ENCODE measurements at places on chromosomes 1 and 21.
A peak's percentile ranks its signal among the peaks of the same experiment; 100 is the strongest.

GRCh38 chr1:174990382-174990999 is 9.3 kb upstream of the CACYBP start:
- DNase-seq: no peak

- DNase-seq: no peak
Observed at GRCh38 chr1:44112486-44112885, 6.1 kb upstream of the KLF17 start.

DNA sequence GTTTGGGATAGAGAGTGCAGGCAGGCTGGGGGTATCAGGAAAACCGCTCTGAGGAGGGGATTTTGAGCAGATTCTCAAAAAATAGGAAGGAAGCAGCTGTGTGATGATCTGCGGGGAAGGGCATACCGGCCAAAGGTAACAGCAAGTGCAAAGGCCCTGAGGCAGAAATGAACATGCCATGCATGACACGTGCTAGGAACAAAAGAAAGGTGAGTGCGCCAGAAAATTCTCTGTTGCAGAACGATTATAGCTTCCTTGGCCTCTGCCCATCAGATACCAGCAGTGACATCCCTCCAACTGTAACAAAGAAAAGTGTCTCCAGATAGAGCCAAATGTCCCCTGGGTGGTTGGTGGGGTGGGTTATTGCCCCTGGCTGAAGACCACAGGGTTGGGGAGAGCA is 37.0 kb upstream of the FAM131C start:
- no peak for DNase-seq

- peak; percentile 42 for DNase-seq
Observed at GRCh38 chr1:25572708-25573590, 29.5 kb downstream of the LDLRAP1 start.

DNA sequence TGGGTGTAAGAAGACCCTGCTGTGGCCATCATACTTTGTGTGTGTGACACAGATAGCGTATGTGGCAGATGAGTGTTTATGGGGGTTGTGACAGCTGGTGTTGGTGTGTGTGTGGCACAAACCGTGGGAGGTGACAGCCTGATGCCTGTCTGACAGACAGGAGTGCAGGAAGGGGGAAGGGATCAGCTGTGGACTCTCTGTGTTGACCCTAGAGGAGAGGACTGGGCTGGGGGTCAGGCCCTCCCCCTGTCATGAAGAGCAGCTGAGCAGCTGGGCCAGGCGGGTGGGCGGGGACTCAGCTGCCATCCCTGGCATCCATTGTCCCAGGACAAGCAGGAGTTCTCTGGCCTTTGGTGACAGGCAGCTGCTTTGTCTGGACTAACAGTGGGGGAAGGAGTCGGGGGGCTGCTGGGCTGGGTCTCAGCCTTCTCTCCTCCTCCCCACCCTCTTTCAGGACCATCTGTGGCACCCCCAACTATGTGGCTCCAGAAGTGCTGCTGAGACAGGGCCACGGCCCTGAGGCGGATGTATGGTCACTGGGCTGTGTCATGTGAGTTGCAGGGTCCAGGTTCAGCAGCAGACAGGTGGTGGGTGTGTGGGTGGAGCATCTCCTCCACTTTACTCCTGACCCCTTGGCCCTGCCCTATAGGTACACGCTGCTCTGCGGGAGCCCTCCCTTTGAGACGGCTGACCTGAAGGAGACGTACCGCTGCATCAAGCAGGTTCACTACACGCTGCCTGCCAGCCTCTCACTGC is 2.3 kb downstream of the PLK3 start:
- no peak for DNase-seq

DNA sequence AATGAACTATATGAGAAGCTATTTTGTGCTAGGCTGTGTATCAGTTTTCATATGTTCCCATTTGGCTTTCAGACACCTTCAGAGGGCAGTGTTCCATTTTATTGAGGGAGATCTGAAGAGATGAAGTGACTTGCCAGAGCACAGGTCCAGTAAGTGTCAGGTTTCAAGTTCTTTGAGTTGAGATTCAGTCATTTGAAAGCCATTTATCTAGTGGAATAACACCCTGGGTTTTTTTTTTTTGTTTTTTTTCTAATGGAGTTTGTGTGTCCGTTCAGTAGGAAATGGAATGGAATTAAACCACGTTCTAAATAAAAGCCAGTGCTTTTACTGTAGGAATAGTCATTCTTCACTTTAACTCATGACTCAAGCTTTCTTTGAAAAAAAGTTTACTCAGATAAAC is 652.9 kb upstream of the USP24 start:
- no peak for DNase-seq

DNA sequence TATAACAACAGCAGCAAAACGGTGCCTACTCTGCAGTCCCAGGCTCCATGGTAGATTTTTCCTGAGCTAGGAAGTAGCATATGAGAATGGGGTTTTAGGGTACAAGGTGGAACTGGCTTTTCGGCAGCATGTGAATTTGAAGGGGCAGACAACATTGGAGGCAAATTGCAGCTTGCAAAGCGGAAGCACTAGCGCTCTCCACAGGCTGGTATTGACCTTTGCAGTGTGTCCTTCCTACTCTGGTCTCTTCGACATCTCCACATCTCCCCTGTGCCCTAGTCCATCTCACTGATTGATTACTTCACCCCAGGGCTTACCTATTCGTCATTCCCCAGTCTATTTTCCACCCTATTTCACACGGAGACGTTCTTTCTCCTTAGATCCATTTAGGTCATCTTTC is 13.0 kb downstream of the IGSF21 start:
- no peak for DNase-seq

DNA sequence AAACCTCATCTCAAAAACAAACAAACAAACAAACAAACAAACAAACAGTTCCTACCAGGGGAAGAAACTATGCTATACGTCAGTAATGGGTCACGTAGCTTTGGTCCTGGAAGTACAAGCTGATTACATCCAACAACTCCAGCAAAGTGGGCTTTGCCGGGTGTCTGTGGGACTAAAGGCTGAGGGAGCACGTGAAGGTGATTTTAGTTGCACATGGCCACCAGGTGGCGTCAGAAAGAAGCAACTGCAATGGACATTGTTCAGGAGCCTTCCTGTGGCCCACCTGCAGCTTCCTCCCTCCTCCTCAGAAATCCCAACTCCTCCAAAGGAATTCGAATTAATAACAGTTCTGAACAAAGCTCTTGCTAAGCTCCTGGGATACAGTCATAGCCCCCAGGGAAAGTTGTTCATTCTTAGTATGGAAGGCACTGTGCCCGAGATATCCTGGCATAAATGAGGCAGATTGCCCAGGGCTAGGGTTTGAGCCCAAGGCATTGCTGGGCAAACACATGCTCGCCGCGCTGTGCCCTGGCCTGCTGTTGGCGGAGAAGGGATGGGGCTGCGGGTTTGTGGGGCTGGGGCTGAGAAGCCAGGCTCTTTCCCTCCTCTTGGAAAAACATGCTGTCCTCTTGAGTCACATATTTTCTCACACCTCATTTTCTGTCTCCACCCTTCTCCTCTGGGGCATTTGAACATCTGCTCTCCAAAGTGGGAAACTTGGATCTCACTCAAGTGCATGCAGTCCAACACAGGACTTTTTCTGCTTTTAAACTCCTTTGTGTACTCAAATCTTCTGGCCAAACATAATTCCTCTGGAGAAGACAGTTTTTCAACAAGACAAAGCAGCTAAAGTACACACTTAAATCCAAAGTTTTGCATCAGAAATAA is 28.6 kb downstream of the AKNAD1 start:
- peak; percentile 56 for DNase-seq

GRCh38 chr21:44310628-44311507 is 11.0 kb downstream of the PFKL start:
- no peak for DNase-seq

- no peak for DNase-seq
Observed at GRCh38 chr1:62590255-62590969, 6.9 kb upstream of the ANGPTL3 start.

GRCh38 chr1:41639332-41639936 is 155.0 kb upstream of the EDN2 start:
- DNase-seq: no peak

- DNase-seq: no peak
Observed at GRCh38 chr1:110673197-110673701, 1.5 kb downstream of the KCNA3 start.

DNA sequence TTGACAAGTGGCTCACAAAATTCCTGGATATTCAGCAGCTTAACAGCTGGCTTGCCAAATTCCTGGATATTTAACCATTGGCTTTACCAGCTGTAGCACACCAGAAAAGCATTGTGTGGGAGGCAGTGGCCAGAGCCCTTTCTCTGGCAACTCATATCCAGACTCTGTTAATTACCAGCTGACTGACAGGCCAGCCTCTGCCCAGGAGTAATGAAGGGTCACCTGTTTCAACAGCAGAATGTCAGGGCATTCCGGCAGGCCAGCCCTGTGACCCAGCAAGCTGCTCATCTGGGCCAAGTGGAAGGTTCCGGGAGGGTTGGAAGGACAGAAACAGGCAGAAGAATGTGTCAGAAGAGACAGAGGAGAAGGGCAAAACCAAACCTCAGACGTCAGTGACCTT is 35.2 kb upstream of the KIRREL1 start:
- no peak for DNase-seq
